Left forelimb (tissue), 1 donor: ENCODE measurements at places on chromosomes 2 and 18.

GRCh38 chr18:46471809-46472498, 185.1 kb downstream of the LOXHD1 start:
- DNase-seq, result no peak

GRCh38 chr2:173855661-173856060, 109.5 kb downstream of the SP3 start:
- DNase-seq, result no peak

DNA sequence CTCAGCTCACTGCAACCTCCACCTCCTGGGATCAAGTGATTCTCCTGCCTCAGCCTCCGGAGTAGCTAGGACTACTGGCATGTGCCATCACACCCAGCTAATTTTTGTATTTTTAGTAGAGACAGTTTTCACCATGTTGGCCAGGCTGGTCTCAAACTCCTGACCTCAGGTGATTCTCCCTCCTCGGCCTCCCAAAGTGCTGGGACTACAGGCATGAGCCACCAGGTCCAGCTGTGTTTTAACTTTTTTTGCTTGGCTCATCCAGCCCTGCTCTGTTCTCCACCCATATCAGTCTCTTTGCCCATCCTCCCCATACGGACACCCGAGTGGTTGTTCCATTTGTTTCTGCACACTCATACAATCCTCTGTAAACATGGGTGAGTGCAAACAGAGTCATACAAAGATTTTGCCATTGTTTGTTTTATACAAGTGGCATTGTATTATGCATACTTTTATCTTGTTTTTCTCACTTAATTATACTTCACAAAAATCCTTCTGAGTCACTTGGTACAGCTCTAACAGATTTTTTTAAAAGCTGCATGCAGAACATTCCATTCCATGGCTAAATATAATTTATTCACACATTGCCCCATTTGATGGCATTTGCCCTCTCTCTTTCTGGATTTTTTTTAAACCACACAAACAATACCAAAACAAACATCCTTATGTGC, 5.3 kb downstream of the APOB start:
- DNase-seq, result no peak

- DNase-seq, result peak; percentile 84
Observed at GRCh38 chr18:59070181-59070912, 69.3 kb upstream of the SEC11C start.

GRCh38 chr18:47993409-47993808, 63.0 kb upstream of the SMAD2 start:
- no peak for DNase-seq

DNA sequence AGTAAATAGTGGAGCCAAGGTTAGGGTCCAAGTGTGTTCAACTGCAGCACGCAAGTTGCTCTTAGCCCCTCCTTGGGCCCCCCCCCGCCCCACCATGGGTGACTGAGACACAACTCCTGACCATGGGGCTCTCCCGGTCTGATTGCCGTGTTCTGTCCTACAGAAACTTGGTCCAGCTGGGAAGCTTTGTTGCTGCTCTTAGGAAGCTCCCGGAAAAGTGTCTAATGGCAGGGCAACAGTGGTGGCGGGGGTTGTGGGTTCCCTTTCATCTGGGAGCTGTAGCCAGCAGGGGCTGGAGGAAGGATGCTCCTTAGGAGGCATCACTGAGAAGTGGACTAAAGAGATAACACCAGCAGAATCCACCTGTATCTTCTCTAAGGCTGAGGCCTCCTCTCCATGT, 111.1 kb downstream of the CYP26B1 start:
- DNase-seq, result no peak

- DNase-seq, result no peak
Observed at GRCh38 chr18:51066273-51066672, 36.3 kb downstream of the SMAD4 start.

- no peak for DNase-seq
Observed at GRCh38 chr2:172552547-172553291, 3.2 kb upstream of the PDK1 start.

- peak; percentile 75 for DNase-seq
Observed at GRCh38 chr2:173355132-173355865, 627 bp downstream of the CDCA7 start.

DNA sequence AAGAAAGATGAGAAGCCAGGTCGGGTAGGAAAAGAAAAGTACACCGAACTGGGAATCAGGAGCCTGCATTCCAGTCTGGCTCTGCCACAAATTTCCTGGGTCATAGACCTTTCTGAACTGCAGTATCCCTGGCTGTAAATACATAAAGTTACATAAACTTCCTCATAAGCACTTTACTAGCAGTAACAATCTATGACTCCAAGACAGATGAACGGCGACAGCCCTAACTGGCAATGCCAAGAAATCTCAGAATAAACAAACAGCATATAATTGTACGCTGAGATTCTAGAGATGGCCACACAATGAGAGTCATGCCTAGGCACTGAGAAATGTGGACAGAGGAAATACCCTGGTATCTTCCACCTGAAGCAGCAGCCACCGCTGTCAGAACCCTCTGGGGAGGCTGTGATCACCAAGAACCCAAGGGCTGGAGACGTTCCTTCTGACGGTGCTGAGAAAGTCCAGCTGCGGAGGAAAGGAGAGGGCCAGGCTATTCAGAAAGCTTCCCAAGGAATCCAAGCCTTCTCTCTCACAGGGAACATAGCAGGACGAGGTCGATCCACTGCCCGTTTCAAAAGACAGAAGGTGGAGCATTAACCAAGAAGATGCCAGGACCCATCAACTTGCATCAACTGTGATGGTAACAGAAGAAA, 89.3 kb upstream of the SLC66A3 start:
- no peak for DNase-seq

- no peak for DNase-seq
Observed at GRCh38 chr2:227267410-227268115, 57.5 kb upstream of the MFF start.

GRCh38 chr2:68176657-68177056, 19.0 kb downstream of the PNO1 start:
- no peak for DNase-seq

DNA sequence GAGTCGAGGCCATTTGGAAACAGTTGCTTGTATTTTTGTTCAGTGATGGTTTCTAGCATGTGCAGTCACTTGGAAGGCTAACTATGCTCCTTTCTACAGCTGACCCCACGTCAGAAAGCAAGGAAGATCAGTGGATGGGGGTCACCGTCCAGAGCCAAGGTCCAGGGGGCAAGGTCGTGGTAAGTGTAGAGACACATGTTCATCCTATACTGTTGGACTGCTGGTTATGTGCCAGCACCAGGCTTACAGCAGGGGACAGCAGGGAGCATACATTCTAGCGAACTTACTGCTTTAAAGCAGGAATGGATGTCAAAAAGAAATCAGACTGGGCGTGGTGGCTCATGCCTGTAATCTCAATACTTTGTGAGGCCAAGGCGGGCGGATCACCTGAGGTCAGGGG, 40.0 kb downstream of the ITGA6 start:
- DNase-seq, result no peak

DNA sequence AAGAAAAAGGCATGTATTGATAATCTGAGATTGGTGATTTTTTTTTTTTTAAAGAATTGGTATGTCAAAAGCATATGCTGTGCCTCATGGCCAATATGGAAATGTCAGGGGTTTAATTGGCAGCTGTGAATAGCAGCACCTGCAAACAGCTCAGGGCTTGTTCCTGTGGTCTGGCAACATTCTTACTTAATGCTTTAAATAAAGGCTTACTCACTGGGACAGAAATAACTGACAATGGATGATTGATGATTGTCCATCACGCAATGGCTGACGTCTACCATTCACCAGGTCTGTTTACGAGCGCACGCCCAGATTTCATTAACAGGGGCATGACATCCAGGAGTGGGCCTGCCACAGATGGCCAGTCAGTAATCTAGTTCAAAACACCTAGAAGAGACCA, 66.7 kb downstream of the ETAA1 start:
- no peak for DNase-seq

DNA sequence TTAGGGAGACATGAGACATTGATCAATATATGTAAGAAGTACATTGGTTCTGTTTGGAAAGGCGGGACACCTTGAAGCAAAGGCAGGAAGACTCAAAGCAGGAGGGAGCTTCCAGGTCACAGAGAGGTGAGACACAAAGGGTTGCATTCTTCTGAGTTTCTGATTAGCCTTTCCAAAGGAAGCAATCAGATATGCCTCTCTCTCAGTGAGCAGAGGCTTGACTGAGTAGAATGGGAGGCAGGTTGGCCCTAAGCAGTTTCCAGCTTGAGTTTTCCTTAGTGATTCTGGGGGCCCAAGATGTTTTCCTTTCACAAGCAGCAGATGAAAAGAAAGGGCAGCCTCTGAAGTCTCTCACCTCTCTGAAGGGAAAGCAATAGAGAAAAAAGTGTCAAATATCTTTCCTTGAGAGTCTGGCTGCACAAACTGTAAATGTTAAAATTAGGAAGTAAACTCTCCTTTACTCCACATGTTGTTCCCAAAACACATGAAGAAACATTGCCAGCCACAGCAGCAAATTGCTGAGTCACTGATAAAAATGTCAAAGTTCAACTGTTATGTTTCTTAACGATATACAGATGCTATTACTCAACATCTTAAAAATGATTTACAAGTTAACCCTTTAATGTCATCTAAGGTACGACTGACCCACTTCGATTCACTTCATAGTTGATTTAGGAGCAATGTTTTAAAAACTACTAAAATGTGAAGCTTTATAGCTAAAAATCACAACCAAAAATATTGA, 40.3 kb downstream of the CYB5A start:
- no peak for DNase-seq

GRCh38 chr2:54551123-54551756, 95.1 kb downstream of the SPTBN1 start:
- DNase-seq, result no peak

- no peak for DNase-seq
Observed at GRCh38 chr18:286515-287310, 18.9 kb upstream of the THOC1 start.

DNA sequence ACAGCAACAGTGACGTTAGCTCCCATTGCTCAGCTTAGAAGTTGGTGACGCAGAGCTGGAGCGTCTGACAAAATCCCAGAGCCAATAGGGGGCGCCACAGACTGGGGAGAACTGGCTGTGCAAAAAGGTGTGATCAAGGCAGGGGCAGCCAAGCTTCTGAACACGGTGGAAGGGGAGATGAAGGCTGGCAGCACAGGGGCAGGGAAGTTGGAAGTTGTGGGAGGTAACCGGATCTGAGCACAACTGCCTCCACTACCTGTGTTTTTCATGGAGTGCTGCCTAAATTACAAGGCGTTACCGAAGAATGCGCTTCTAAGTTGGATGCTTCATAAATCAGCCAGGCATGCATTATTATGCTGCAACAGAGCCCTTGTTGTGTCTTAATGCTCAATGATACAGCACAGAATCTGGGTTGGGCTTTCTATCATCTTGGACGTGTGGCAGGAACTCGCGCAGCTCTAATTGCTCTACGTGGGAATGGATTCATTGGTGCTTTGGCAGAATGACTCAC, 370.0 kb downstream of the SLC4A3 start:
- DNase-seq, result no peak

DNA sequence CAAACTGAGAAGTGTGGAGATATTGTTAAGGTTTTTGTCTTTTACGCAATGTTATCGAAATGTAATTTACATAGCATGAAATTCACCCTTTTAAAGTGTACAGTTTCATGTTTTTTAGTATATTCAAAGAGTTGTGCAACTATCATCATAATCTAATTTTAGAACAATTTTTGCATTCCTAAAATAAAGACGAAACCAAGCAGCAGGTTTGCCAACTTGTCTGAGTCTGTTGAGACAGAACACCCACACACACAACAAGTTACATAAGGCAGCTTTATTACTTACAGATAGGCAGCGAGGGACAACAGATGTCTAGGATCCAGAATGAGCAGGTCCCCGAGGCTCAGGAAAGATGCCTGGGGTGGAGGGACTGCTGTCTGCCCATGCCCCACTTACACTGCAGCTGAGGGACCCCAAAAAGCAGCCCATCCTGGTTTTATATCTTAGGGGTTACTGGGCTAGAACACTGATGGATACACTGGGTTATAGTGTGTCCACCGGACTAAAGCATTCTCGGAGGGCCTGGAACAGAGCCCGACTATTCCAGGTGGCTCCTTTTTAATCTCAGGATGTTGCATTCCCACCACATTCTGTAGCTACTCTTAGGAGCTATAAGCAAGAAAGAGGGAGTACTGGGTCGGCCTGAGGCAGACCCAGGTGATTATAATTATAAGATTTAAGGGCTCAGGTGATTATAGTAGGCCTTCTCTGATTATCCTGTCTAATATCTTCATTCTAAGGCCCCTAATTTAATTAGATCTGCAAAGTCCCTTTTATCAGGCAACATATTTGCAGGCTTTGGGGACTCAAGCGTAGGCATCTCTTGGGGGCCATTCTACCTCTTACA, 150.2 kb upstream of the DOK6 start:
- DNase-seq, result no peak

DNA sequence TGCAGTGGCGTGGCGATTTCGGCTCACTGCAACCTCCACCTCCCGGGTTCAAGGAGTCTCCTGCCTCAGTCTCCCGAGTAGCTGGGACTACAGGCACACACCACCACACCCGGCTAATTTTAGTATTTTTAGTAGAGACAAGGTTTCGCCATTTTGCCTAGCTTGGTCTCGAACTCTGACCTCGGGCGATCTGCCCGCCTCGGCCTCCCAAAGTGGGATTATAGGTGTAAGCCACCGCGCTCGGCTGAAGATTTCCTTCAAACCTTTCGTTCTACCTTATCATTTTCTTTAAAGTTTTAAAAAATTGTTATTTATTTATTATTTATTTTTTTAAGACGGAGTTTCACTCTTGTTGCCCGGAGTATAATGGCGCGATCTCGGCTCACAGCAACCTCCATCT, 979 bp upstream of the WDR43 start:
- DNase-seq, result no peak

GRCh38 chr2:221189431-221190067, 382.6 kb downstream of the EPHA4 start:
- DNase-seq, result no peak

DNA sequence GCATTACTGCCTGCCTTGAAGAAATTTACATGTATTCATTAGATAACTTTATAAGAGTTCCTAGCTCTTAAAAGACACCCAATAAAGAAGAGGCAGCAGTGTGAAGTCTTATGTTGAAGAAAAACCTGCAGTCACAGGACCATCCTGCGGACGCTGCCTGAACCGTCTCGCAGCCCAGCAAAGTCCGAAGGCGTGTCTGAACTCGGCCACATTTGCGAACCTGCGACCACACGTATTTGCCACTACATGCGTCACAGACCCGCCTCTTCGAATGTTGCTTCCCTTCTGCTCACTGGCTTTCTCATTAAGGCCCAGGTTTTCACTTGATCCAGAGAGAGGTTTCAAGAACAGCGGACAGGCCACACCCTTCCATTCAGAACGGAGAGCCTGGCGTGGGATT, 41.2 kb downstream of the CNGA3 start:
- no peak for DNase-seq

- no peak for DNase-seq
Observed at GRCh38 chr2:46657042-46657504, 177.7 kb downstream of the TMEM247 start.
